AG09319 (cell line): ENCODE measurements at places on chromosomes 2 and 18.

- no peak for DNase-seq
Observed at GRCh38 chr2:20165677-20166509, 59.0 kb downstream of the SDC1 start.

DNA sequence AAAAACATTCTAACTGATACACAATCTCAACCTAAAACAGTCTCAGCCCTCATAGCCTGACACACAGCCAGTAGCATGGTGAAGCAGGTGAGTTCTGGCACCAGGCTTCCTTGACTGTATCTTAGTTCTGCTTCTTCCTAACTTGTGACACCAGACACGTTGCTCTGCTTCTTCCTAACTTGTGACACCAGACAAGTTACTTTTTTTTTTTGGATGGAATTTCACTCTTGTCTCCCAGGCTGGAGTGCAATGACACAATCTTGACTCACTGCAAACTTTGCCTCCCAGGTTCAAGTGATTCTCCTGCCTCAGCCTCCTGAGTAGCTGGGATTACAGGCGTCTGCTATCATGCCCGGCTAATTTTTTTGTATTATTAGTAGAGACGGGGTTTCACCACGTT, 6.7 kb upstream of the ATG16L1 start:
- DNase-seq, result no peak

GRCh38 chr2:241734208-241734466, 293 bp upstream of the D2HGDH start:
- no peak for DNase-seq

DNA sequence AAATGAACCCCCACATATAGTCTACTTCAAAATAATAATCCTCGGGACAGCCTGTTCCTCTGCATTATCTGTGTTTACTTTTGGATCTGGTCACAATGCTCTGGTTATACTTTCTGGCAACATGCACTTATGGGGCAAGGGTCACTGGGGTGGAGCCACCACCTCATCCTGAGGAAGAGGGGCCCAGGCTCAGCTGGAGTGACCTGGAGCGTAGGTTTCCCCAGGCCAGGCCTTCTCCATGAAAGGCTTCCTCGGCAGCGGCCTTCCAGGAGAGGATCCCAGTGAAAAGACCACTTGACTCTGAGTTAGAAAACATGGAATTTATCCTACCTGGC, 237.4 kb downstream of the SETBP1 start:
- no peak for DNase-seq

DNA sequence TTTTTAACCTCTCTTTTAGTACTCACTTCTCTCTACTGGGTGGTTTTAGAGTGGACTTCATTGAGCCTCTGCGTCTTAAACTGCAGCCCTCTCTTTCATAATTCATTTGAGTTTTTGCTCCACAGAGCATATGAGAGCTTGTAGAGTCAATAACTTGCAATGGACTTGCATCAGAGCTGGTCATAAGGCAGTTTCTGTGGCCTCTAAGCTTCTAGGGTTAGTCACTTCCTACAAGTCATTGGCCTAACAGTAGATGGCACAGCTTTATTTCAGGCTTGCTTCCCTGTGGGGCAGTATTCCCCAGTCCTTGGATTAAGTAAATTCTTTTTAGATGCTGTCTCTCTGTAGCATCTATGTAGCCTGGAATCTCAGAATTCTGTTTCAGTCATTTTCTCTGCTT, 1435.7 kb downstream of the LRP1B start:
- no peak for DNase-seq

DNA sequence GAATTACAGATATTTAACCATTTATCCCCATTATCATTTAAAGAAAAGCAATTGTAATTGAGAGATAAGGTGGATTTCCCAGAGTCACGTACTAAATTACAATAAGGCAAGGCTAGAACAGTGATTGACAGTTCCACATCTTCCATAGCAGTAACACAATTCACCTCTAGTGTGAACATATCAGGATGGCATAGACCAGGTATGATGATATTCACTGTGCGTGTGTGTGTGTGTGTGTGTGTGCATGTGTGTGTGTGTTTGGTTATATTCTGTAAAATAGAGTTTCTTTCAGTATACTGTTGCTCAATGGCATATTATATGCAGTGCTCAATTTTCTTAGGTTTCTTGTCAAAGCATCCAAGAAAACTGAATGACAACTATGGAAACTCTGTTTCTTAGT, 1.7 kb downstream of the SCN2A start:
- DNase-seq, result no peak

DNA sequence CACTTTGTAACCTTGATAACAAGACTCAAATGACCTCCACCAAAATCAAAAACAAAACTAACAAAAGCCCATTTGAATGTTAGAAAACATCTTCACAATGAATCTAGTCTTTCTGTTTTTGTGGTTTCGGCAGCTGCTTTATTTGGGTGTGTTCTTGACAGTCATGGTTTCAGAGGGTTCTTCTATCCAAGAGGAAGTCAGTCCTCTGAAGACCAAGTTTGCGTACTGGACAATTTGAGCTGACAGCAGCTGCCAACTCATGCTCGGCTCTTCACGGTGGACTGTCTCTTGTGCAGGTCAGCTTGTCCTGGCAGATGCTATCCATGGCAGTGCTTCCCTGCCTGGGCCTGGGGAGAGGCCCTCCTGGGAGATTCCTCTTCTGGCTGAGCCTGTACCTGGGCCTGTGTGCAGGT, 91.0 kb downstream of the TMEM17 start:
- no peak for DNase-seq

GRCh38 chr2:12164689-12165088, 418.3 kb downstream of the LPIN1 start:
- DNase-seq, result no peak

DNA sequence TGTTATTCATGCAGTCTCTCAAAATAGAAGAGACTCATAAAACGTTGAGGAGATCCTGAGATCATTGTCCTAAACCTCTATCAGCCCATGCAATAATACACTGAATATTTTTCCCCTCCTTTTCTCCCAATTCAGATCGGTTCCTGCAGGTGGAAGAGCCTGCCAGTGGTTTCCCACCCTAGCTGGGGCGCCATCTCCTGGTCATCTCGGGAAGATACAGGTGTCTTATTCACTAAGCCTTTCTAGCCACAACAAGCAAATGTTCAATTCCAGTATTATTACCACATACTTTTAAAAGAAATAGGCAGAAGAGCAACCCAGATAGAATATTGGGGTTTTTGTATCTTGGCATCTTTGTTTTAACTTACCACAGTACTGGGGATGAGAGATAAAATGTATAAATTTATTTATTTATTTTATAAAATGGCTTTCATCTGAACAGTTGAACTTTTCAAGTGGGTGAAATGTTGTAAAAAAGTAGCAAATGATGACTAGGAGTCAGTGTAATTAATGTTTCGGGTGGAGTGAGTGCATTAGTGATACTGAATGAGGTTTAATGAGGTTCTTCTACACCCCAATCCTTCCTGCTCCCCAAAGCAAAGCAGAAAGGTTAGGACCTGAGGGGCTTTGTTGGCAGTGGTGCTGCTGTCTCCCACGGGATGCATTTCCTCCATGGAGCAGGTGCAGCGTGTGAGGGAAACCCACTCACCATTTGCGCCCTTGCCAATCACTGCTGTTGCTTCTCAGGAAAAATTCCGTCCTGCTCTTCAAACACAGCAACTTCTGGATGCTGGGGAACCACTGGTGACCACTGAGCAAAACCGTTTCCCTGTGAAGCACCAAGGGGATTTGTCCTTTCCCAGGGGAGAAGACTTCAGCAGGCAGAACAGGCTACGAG, 147.1 kb upstream of the FHL2 start:
- DNase-seq, result peak; percentile 29
